NCI-H774 (cell line): ENCODE measurements at places on chromosomes 4 and X.

GRCh38 chr4:124486423-124486822 lies 226.1 kb downstream of the ANKRD50 start:
- DNase-seq: no peak

- DNase-seq: no peak
These were observed 452.1 kb upstream of the BOD1L1 start for GRCh38 chr4:14079601-14080000.

DNA sequence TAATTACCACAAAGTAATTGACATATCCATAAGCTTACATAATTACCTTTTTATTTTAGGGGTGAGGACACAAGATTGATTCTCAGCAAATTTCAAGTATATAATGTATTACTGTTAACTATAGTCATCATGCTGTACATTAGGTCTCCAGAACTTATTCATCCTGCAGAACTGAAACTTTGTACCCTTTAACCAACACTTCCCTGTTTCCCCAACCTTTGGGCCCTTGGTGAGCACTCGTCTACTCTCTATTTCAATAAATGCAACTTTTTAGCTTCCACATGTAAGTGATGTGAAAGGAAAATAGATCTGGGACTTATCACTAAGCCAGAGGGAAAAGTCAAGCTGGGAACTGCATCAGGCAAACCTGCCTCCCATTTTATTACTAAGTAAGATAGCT lies 33.6 kb upstream of the CCNG2 start:
- DNase-seq: no peak

DNA sequence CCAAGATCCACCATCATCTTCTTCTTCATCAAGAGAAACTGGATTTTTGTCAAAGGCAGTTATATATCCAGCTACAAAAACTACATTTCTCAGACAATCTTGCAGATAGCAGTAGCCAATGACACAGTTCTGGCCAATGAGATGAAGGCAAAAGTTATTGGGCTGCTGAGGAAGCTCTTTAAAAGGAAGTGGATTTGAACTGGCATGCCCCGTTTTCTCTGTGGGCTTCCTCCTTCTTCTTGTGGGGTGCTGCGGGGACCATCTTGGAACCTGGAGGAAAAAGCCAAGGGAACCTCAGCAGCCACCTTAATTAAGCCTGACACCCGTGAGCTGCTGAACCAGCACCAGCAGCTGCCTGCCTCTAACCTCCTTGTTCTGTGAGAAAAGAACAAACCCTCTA lies 4.8 kb downstream of the SMIM43 start:
- no peak for DNase-seq

GRCh38 chrX:108735679-108736508 lies 469 bp downstream of the IRS4 start:
- no peak for DNase-seq

DNA sequence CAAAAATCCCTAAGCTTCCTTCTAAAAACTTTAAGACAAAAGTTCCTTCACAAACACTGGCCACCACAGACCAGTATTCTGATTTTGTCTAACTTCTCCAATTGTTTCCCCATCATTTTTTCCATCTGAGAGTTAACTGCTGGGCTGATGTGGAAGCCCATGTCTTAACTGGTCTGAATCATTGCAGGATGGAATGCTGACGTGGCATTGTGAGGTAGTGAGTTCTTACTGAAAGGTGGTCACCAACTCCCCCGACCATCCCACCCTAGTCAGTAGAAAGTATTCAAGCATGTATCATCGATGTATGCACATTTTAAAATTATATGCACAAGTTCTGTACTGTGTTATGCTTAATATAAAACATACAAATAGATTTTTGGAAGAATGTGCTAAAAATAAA lies 99.1 kb upstream of the SMIM10 start:
- no peak for DNase-seq

DNA sequence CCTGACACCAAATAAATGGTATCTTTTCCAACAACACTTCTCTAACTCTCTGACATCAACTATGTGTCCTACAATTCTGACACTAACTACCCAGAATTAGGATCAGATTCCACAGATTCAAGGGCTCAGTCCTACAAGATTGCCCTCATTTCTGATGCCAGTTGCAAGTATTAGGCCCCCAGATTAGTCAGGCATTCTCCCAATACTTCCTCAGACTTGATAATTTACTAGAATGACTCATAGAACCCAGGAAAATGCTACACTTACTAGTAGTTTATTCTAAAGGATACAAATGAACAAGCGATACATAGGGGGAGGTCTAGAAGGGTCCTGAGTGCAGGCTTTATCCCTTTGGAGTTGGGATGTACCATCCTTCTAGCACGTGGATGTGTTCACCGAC lies 8.5 kb downstream of the TIGD2 start:
- no peak for DNase-seq

DNA sequence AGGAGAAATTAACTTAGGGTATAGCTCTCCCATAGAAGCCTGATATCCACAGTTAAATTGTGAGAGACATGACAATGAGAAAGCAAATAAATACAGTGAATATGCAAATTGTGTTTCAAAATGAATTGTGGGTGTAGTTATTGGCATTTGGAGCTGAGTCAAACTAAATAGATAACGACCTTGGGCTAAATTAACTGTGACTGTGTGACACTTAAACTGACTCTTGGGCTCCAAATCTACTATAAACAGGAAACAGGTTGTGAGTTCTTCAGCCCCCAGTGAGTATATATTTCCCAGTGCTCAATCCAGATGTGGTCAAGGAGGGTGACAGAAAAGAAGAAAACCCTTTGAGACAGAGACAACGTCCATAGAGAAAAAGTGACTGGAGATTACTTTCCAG lies 11.3 kb upstream of the MAGEA10 start:
- DNase-seq: no peak

GRCh38 chr4:138833974-138834373 lies 181.6 kb upstream of the NOCT start:
- DNase-seq: no peak

DNA sequence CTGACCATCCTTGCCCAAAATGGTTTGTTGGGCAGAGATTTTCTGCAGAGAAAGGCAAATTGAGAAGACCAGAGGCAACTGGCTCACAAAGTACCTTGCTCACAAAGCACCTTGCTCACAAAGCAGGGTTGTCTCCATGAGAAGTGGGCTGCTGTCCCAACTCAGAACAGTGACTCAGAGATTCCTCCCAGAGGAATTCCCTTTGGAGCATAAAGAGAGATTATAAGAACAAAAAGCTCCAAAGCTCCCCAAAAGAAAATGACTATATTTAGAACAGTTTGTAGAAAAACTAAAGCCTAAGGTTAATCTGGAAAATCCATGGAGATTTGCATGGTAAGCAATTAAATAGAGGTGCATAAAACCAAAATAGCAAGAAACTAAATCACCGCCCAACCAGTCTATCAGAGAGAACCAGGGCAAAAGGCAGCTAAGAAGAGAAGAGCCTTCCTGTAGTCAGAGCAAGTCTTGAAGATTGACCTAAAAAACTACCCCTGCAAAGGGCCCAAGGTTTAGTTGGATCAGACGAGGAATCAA lies 731.4 kb downstream of the FAT4 start:
- DNase-seq: no peak

GRCh38 chrX:141638550-141638949 lies 49.0 kb downstream of the SPANXA2 start:
- no peak for DNase-seq

- DNase-seq: no peak
These were observed 28.6 kb downstream of the PAQR3 start for GRCh38 chr4:78910612-78911011.

DNA sequence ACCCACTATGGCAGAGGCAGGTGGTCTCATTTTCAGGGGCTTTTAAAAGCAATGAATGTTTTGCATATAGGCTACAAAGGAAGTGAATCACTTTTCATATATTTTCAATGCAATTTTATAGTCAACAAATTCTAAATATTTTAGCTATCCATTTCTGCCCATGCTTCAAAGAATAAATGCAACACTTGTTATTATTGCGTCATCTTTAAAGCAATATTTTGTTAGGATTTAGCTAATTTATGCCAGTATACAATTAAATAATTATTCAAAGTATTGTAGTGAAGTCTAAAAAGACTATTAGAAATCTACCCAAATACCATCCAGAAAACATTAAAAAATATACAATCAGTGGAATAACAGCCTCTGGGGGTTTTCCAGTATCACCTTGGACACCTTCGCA lies 509.1 kb upstream of the SPANXN1 start:
- DNase-seq: no peak

DNA sequence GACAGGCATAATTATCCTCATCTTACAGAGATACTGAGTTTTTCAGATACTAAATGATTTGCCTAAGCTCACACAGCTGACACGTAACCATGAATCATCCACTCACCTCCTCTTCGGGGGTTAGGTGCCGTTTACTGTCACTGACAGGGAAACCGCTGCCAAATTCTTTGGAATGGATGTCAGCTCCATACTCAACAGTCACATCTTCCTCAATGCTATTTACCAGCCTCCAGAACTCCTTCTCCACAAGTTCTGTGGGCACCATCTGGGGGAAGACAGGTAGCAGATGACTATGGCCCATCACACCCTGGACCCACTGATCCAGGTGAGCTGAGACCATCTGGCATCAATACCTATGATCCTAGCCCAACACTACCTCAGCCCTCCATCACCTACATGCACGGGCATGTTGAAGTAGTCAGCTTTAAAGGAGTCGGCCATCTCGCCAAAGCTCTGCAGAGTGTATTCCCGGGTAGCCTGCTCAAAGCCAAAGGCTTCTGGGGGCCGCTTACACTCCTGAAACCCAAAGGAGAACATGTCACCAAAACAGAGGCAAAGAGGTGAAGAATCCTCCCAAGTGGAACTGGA lies 13.5 kb downstream of the KDM5C start:
- no peak for DNase-seq

DNA sequence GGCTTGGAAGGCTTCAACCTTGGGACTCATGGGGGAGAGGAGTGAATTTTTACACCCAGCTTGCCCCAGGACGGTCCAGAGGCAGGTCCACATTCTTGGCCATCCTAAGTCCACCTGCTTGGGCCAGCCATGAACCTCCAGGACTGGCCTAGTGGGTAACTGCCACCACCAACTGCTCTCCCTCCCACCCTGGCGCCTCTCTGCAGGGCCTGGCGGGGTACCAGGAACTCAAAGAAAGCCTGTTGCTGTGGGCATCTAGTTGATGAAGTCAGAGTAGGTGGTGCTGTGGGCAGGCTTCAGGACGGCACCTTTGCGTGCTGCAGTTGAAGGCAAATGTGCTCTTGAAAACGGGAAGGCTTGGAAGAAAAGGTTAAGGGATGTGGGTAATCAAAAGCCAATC lies 12.0 kb downstream of the BCOR start:
- no peak for DNase-seq

DNA sequence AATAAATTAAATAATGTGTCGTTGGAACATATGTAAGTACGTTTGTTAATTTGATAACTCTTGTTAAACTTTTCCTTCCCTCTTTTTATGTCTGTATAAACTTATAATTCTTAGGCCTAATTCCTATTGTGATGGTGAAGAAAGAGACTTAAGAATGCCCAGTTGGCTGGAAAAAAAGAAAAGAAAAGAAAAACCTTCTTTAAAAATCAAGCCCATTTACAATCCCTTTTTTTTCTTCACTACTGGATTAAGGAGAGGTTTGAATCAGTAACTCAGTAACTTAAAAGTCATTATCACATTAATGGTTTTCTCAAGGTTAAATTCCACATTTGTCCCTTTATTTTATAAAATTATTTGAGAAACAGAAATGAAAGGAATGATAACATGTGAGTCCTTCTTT lies 253.3 kb upstream of the MAGEB2 start:
- DNase-seq: no peak

- no peak for DNase-seq
These were observed 142.3 kb downstream of the RCHY1 start for GRCh38 chr4:75371915-75372314.

- DNase-seq: no peak
These were observed 436.1 kb downstream of the PCDH7 start for GRCh38 chr4:31156221-31156620.

DNA sequence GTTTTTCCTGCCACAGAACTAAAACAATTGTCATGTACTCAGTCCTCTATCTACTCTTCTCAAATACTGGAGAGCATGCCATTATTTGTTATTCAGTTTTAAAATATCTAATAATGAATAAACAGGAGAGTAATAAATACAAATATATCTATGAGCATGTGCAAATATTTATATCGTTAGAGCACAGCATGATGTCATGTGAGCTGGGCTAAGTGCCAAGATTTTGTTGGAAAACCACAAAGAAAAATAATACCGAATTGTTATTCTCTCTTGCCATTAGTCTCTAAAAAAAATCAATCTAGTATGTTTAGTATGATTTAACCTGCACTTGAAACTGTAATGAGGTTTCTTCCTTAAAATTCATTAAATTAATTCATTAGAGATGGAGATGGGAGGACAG lies 97.3 kb downstream of the DDX60 start:
- no peak for DNase-seq

GRCh38 chr4:79294064-79294463 lies 31.8 kb downstream of the NAA11 start:
- DNase-seq: no peak

DNA sequence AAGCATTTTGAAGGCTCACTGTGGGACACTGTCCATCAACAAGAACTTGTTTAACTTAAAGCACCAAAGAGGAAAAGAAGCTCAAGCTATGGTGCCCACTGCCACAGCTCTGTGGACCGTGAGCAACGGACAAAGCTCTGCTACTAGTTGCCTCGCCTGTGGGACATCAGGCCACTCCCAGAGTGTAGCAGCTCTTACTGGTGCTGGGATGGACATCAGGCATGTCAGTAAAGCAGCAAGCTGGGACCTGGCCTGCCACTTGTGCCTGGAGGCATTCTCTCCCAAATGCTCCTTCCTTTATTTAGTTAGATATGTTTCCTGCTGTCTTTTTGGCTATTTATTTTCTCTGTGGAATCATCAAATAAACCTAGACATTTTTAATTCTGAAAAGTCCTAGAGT lies 46.7 kb downstream of the TMEM154 start:
- no peak for DNase-seq

DNA sequence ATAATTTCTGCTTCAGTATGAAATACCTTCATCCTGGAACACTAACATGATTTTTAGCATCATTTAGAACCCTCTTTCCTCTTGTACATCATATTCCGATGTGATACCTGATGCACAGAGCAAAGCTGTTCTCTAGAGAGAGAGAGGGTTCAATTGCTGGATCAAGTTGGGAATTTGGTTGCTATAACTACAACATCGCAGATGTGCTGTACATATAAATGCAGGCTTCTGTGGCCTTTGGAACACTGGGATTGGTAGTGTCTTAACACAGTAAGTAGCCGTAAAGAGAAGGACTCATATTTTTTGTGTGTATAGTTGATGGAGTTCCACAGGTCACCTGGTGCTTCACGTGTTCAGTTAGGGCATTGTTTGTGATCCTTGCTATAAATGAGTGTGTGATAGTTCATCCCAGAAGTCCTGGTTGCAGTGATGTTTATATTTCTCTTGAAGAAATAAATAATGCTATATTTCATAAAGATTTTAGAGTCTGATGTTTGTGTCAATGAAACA lies 119.2 kb downstream of the RAPGEF2 start:
- DNase-seq: no peak

DNA sequence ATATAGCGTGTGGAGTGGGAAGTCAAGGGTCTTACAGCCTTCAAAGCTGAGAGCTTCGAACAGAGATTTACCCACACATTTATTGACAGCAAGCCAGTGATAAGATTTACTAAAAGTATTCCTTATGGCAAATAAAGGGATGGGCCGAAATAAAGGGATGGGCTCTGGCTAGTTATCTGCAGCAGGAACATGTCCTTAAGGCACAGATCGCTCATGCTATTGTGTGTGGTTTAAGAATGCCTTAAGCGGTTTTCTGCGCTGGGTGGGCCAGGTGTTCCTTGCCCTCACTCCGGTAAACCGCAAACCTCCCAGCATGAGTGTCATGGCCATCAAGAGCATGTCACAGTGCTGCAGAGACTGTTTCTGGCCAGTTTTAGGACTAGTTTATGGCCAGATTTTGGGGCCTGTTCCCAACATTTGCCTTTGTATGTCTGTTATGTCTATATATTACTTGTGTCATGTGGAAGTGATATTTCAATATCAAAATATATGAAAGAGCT lies 53.5 kb downstream of the UGT2B10 start:
- DNase-seq: no peak
